Placental epithelial cell (primary cell): ENCODE measurements at places on chromosomes 4 and X. TPM values are rescaled to one million over a fixed set of nuclear protein-coding genes. Genes with fewer than 3 reads are reported as not detected.

GUCY1A1 gene
- 106 and 171 TPM in 2 replicates for total RNA-seq

PASD1 gene
- not detected in 2 replicates for total RNA-seq

F8A1 gene
- 4.3 and 7.9 TPM in 2 replicates for total RNA-seq

KCNE5 gene
- total RNA-seq: 1.4 and 2.0 TPM in 2 replicates

CYSLTR1 gene
- total RNA-seq: not detected in 2 replicates

SUPT20HL1 gene
- not detected in 2 replicates for total RNA-seq

AWAT2 gene
- total RNA-seq: not detected in 2 replicates

RBPJ gene
- 82.1 and 94.7 TPM in 2 replicates for total RNA-seq

ADH6 gene
- total RNA-seq: not detected in 2 replicates

CXCL10 gene
- not detected in 2 replicates for total RNA-seq

ARAF gene
- 16.5 and 35.2 TPM in 2 replicates for total RNA-seq

DNAAF6 gene
- not detected in 2 replicates for total RNA-seq

TMSB15C gene
- total RNA-seq: 2.8 and 7.9 TPM in 2 replicates
